ENCODE measurements at places on chromosomes 6 and 20. TPM values are rescaled to one million over a fixed set of nuclear protein-coding genes. Genes with fewer than 3 reads are reported as not detected.

The RRAGD gene
- total RNA-seq: 29.0 TPM

The ZBTB46 gene
- 1.1 TPM for total RNA-seq

The GPR6 gene
- not detected for total RNA-seq

The LY6G5C gene
- under 0.01 TPM for total RNA-seq

The ZNF391 gene
- 1.8 TPM for total RNA-seq

The UBD gene
- total RNA-seq: 48.2 TPM

The HLA-DOA gene
- 0.46 TPM for total RNA-seq

The SYCP2 gene
- total RNA-seq: 0.93 TPM

The FNDC1 gene
- total RNA-seq: 0.34 TPM

The ID4 gene
- total RNA-seq: 5.3 TPM

The HLA-DQA2 gene
- total RNA-seq: not detected

The PHACTR1 gene
- 74.9 TPM for total RNA-seq

The UNC93A gene
- not detected for total RNA-seq

The TNFRSF6B gene
- total RNA-seq: 0.67 TPM

The TPD52L2 gene
- total RNA-seq: 53.9 TPM

The PTPN1 gene
- 72.0 TPM for total RNA-seq

Measured in melanocyte of skin (primary cell).